ENCODE measurements at places on chromosomes 2 and 18.

DNA sequence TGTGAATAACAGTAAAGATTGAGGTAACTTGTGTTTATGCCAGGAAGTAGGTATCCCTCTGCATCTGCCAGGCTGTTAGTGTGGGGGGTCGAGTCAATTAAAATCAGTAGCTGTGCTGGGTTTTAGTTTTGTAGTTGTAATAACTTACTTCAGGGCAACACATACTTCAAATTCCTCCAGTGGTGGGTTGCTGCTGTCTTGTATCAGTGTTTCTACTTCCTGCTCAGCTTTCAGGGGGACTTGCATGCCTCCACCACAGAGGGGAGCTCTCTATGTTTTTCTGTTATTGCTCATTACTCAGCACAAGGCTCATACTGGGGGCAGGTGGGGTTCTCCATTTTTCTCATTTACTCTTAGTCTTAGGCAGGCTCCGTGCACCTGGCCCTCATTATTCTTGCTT, 136.8 kb downstream of the CAPN13 start:
- DNase-seq: no peak

DNA sequence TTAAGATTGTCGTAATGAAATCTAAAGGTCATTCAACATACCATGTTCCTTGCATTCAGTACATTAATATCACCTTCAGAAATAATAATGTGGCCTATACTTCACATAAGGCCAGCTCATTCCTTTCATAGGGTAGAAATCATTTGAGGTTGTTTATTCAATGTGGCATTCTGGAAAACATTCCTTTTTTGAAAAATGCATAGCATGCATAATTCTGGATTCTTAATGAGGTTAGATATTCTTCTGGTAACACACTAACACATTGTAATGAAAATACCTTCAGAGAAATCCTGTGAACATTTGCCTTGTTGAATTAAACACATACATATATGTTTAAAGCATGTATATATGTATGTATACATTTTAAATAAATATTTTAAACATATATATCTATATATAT, 204.6 kb upstream of the KCNH7 start:
- DNase-seq: no peak

- DNase-seq: no peak
These were observed 14.1 kb upstream of the HOXD1 start for GRCh38 chr2:176174382-176174823.

DNA sequence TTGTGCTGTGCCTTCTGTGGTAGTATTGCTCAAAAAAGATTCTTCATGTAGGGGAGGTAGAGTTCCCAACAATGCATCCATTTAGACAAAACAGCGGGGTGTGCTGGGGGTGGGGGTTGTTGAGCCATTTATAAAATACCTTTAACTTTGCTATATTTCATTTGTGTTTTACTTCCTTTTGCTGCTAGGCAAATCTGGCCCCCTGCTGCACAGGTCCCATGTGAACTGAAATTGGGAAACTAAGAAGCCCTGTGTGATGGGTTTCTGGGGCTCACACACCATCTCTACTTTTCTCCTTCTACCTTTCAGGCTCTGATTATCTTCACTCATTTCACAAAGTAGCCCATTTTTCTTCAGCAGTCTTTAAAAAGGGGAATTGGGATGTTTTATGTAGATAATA, 52.7 kb upstream of the ITGA4 start:
- no peak for DNase-seq

- peak; percentile 65 for DNase-seq
These were observed 21.2 kb downstream of the GRB14 start for GRCh38 chr2:164599954-164600589.

DNA sequence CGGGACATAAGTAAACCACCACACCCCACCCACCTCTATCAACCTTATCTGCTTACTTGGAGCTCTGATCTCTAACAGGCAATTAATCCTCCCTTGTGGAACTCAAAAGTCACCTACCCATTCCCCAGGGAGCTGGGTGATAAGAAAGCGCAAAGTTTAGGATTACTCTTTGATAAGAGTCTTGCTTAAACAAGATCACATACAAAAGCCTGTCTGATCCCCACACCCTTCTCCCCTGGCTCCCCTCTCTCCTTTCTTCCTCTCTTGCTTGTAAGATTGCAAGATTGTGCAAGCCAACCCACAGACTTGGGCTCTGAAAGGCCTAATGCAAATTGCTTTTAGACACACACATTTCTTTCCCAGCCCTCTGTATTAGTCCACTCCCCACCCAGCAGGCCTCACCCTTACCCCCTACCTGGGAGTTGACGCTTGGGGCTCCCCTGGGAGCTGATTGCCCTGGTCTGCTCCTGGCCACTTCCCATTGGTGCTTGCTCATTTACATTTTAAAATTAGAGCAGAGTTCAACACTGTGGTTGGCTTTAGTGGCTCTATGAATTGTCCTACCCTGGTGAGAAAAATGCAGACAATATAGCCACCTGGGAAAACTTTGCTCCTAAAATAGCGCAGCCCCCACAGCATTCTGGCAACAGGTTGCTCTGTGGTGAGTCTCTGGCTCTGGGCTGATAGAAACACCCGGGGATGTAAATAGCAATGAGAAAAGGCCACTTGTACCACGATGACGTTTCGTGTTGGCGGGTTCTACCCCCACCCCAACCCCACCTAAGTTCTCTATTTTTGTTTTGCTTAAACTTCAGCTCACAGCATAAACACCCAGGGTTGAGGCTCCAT, 92.8 kb upstream of the MSH2 start:
- no peak for DNase-seq

DNA sequence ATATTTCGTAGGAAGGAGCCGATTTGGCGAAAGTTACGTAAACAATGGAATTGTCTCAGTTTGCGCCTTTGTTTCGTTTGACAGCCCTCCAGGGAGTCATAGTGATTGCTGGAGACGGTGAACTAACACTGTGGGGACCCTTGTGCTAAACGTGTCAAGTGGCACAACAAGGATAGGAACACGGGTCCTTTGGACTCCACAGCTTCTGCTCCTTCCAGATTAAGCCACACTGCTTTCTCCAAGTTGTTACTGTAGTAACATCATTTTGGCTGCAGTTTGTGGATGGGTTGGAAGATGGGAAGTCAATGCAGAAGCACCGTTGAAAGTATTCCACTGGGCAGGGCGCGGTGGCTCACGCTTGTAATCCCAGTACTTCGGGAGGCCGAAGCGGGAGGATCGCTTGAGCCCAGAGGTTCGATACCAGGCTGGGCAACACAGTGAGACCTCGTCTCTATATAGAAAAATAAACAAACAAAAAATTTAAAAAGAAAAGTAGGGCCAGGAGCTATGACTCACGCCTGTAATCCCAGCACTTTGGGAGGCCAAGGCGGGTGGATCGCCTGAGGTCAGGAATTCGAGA, 636 bp upstream of the IMMT start:
- no peak for DNase-seq

GRCh38 chr2:62196278-62196901, 475 bp downstream of the B3GNT2 start:
- DNase-seq: peak; percentile 74
